NCI-H187 treated with DMSO at 0.1 percent for 48 hours (cell line): ENCODE measurements at places on chromosomes 7 and 10.

- no peak for DNase-seq
These were observed 141.4 kb upstream of the TMEM196 start for GRCh38 chr7:19914866-19915265.

DNA sequence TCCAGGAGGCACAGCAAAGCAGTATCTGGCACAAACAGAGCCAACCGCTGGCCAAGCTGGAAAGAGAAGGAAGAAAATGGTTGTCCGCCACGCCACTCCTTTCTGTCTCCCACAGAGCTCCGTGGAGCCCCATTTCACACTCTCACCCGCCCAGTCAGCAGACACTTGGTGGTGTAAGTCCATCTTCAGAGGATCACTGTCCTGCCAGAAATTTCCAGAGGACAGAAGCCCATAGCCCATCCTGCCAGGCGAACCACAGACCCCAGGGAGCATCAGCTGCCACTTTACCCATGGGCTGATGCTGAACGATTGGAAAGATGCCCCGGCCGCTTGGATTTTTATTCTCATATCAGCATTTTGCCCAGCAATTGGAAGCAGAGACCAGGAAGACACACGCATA is 144.7 kb upstream of the LYZL2 start:
- DNase-seq, result no peak

- no peak for DNase-seq
These were observed 8.3 kb upstream of the ZNF783 start for GRCh38 chr7:149253665-149254064.

- DNase-seq, result no peak
These were observed 230.6 kb downstream of the MLLT10 start for GRCh38 chr10:21764466-21765189.

DNA sequence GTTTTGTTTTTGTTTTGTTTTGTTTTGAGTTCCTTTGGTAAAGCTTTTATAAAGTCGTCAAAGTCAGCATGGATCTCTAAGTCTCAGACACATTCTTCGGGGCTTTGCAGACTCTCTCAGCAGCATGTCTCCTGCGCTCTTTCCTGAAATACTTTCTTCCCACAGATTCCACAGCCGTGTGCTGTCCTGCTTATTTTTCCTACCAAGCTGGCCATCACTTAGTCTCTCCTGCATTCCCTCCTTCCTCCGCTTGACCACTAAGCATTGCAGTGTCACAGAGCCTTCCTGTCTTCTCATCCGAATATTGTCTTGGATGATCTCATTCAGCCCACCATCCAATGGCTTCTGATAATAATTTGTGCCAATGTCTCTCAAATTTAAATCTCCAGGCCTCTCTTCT is 434.3 kb upstream of the C7orf33 start:
- DNase-seq, result no peak

DNA sequence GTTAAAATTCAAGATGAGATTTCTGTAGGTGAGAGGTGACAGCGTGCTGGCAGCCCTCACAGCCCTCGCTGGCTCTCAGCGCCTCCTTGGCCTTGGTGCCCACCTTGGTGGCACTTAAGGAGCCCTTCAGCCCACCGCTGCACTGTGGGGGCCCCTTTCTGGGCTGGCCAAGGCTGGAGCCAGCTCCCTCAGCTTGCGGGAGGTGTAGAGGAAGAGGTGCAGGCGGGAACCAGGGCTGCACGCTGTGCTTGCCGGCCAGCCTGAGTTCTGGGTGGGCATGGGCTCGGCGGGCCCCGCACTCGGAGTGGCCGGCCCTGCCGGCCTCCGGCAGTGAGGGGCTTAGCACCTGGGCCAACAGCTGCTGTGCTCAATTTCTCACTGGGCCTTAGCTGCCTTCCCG is 320.0 kb upstream of the VWC2 start:
- no peak for DNase-seq

- DNase-seq, result no peak
These were observed 1111.0 kb downstream of the XPNPEP1 start for GRCh38 chr10:108812296-108812695.

DNA sequence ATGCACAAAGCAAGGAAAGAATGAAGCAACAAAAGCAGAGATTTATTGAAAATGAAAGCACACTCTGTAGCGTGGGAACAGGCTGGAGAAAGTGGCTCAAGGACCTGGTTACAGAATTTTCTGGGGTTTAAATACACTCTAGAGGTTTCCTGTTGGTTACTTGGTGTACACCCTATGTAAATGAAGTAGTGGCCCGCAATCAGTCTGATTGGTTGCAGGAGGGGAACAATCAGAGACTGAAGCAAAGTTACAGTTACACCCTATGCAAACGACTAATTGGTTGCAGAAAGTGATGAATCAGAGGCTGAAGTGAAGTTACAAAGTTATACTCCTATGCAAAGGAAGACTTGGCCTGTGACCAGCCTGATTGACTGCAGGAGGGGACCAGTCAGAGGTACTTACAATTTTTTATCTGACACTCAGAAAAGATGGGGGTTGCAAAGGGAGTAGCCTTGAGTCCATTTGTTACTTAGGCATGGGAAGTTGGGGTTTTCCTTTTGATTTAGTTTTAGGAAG is 3.6 kb upstream of the MTPN start:
- no peak for DNase-seq

- no peak for DNase-seq
These were observed 819.1 kb downstream of the GRID1 start for GRCh38 chr10:85547460-85548023.

DNA sequence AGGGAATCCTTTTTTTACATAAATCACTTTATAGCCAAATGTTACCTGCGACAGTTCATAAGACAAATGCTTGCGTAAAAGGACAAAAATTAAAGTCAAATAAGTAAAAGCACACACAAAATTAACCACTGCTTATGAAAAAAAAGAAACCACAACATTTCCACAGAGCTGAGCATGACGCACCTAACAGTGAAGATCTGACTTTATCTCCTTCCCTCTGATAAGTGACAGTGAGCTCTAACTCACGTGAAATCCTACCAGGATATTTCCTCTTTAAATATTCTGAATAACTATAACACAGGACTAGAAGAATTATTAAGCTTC is 225.5 kb downstream of the SFMBT2 start:
- no peak for DNase-seq

DNA sequence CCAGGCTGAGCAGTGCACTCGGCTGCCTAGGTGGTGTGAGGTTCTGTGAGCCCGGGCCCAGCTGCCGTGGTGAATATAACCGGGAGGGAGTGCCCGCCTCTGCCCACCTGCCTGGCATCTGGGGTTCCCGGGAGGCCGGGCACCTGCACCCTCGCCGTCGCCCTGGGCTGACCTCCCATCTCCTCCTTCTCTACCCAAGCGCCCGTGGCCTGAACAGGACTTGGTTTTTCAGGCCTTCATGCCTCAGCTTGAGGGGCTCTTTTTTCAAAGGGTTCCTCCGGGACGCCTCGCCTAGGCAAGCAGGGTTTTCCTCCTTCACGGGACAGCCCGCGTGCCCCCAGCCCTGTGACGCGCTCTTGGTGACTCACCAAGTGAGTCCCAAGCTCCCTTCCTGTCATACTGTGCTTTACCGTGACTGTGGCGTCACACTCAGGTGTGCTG is 9.9 kb downstream of the INPP5A start:
- DNase-seq, result no peak

DNA sequence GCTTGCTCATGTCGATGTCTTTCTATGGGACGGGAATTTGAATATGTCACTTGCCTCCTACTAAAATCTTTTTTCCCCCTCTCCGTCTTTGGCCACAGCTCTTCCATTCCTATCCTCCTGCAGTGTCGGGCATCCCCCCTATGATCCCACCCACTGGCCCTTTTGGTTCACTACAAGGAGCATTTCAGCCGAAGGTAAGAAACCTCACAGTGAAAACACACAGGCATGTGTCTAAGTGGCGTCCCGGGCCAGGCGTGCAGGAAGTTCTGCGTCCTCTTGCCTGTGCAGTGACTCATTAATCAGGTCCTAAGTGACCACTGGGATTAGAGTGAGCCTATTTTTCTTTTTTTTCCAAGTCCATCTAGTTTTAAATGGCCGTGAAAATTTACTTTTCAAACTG is 360.5 kb upstream of the GALNT17 start:
- no peak for DNase-seq

- DNase-seq, result no peak
These were observed 222.3 kb upstream of the TMEM229A start for GRCh38 chr7:124255041-124255655.

DNA sequence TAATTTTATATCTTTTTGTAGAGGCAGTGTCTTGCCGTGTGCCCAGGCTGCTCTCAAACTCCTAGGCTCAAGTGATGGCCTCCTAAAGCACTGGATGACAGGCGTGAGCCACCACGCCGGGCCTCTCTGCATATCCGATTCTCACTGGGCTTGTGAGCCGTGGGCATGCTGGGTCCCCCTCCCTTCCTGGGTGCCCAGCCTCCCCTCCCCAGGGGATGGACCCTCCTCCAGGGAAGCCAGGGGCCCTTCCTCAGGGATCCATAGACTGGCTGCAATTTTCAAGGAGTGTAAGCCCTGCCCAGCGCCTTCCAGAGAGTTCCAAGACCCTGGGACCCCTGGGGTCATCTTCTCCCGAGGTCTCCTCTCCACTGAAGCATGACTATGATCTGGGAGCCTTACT is 23.7 kb upstream of the ELFN1 start:
- DNase-seq, result no peak

GRCh38 chr10:14608381-14609001 is 166.2 kb downstream of the FAM107B start:
- no peak for DNase-seq

GRCh38 chr10:17229717-17229966 is 1.6 kb downstream of the VIM start:
- no peak for DNase-seq

GRCh38 chr7:12715372-12716133 is 28.1 kb downstream of the ARL4A start:
- no peak for DNase-seq

GRCh38 chr10:25682203-25682851 is 251.7 kb upstream of the MYO3A start:
- DNase-seq, result no peak

DNA sequence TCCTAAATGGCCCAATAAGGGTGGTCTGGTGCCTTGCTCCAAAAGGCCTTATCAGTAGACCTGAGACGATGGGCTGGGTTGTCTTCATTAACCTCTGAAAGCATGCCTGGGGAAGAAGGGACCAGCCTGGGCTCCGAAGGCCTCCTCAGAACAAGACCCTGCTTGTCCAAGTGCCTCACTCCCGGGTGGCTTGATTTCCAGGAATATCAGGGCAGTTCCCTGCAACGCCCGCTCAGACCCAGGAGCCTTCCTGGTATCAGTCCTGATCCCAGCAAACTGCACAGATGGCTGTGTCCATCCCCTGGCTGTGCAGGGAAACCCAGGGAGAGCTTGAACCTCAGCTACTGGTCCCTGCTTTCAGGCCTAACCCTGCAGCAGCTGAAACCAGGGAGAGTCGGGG is 49.9 kb upstream of the CUX1 start:
- no peak for DNase-seq

- DNase-seq, result no peak
These were observed 35.0 kb downstream of the GPR141 start for GRCh38 chr7:37718585-37718984.

- no peak for DNase-seq
These were observed 296.5 kb downstream of the SORCS3 start for GRCh38 chr10:104937567-104937966.

DNA sequence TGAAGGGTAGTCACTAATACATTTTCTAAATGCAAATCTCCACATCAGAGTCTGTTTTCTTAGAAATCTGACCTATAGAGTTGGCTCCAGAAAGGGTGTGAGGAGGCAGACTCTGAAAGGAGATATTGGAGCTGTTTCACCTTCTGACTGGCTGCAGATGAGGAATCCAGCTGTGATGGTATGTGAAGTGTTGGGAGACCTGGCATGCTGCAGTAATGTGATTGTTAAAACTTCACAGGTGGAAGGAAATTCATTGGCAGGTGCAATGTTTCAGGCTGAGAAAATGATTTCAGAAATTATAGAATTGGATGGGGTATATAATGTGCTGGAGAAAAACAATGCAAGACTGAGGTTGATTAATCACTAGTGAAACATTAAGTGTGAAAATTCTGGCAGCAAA is 1134.0 kb upstream of the LRRN3 start:
- DNase-seq, result no peak

DNA sequence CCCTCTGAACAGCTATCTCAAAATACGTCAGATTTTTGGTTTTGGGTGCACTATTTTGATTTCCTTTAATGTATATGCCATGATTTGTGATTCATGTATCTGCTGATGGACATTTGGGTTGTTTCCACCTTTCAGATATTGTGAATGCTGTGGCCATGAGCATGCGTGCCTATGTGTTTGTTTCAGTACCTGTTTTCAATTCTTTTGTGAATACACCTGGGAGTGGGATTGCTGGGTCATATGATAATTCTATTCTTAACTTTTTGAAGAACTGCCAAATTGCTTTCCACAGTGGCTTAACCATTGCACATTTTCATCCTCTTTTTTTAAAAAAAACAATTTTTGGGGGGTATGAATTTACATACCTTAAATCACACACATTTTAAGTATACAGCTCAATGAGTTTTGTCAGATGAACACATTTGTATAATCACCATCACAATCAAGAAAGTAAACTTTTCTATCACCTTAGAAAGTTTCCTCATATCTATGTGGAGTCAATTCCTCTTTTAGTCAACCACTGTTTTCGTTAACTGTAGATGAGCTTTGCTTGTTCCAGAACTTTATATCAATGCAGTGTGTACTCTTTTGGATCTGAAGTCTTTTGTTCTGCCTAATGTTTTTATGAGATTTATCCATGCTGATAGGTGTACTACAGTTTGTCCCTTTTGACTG is 36.9 kb downstream of the CYP26A1 start:
- no peak for DNase-seq

DNA sequence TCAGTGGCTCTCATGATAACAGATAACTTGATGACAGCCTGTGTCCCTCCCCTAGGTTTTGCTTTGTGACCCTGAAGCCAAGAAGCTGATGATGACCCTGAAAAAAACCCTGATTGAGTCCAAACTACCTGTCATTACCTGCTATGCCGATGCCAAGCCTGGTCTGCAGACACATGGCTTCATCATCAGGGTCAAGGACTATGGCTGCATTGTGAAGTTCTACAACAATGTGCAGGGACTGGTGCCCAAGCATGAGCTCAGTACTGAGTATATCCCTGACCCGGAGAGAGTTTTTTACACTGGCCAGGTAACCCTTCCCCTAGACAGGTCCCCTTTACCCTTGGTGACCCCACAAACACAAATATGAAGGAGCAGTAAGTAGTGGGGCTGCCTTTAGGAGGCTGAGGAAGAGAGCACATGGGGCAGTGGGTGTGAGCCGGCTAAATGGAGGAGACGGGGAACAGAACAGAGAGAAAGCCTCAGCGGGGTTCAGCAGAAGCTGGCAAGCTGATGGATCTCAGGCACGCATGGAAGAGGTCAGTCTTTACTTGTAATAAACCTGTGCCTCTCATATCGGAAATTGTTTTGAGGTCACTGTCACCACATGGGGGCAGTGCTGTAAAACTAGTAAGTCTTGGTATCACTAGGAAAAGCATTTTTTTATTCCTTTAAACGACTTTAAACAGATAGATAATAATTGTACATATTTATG is 20.2 kb downstream of the PDCD11 start:
- DNase-seq, result no peak

DNA sequence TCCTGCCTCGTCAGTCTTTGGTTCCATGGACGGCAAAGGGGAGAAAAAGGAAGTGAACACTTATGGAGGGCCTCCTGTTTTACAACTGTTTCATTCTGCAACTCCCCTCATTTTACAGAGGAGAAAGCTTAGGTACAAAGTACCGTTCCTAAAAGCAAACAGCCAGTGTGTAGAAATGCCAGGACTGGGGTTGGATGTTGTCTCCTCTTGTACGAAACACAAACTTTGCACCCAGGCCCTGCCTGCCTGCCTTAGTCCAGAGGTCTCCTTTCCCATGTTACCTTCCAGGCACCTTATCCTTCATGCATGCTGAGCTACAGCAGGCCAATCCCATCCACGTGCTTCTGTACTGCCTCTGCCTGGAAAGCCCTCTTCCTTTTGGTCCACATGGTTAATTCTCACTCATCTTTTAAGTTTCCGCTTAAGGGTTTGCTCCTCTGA is 86.0 kb downstream of the ICA1 start:
- DNase-seq, result no peak
